ENCODE measurements at places on chromosomes 2 and 18.

DNA sequence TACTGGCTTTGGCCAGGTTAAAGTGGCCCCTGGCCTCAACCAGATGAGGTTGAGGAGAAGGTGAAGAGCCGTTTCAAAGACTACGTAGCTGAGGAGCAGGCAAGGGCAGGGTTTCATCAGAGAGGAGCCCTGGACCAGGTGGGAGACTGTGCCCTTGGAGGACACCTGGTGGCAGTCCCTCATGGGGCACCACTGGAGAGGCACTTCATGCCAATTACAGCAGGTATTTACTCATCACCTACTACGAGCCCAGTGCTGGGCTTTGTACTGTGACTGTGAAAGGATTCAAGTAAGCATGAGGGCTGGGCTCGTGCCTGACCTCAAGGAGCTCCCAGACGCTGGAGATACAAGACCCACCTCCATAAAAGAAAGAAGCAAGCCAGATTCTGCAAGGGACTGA lies 37.6 kb downstream of the SMAD7 start:
- DNase-seq: peak; percentile 16

DNA sequence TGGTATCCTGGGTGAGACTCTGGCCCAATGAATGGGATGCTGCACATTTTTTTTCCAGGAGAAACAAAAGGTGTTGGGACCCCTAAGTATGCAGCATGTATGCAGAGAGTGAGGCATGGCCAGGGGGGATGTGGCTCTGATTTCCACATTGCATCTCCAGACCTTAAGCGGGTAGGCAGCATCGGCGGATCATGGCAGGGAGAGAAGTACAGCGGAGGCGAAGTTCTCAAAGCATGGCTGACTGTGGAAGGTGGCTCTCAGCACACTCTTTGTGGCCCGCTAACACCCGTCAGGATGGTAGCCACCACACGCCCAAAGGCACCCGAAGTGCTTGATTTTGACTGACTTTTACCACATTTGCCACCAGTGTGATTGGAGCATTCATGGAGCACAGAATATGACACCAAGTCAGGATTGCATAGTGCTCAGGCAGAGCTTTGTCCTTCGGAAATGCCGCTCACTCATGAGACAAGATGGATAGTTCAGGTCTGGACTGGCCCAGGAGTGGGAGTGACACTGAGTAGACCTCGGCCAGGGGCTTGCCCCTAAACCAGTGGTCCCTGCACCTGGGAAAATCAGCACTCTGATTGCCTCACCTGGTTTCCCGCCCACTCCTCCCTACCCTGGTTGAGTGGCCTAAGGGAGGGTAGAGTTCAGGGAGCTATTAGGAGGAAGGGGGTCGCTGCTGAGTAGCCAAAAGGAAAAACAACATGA lies 14.2 kb downstream of the INPP4A start:
- no peak for DNase-seq

GRCh38 chr2:45412754-45413379 lies 198.2 kb downstream of the SRBD1 start:
- DNase-seq: no peak

DNA sequence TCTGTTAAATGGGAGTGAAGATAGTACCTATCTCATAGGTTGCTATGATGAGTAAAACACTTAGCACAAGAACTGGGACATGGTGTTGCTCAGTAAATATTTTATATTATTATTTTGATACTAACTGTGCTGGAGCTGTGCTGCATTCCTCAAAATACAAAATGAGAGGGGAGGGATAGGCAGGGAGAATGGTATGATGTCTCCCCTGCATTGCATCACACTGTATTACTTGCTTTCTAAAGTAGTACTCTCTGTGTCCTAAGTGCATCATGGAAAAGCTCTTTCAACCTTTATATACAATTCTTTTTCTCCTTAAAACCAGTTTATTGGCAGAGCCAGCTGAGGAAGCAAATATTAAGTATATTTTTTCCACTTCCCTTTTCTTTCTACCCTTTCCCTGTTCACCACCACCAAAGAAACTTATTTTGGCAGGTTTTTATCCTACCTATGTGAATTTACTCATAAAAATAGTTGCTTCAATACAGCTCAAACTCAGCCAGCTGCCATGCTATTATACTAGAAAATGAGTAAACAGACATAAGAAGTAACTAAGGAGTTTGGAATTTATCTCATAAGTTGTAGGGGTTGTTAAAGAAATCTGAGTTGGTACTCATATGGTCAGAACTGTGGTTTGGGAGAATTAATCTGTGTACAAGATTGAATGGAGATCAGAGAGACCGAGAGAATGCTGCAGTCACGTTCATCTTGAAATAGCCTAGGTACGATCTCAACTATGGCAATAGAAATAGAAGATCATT lies 60.3 kb downstream of the EHBP1 start:
- no peak for DNase-seq

GRCh38 chr18:6748241-6748640 lies 18.7 kb downstream of the ARHGAP28 start:
- DNase-seq: no peak

All from T47D (cell line).